Karpas-422 (cell line): ENCODE measurements at places on chromosomes 3 and 15.

DNA sequence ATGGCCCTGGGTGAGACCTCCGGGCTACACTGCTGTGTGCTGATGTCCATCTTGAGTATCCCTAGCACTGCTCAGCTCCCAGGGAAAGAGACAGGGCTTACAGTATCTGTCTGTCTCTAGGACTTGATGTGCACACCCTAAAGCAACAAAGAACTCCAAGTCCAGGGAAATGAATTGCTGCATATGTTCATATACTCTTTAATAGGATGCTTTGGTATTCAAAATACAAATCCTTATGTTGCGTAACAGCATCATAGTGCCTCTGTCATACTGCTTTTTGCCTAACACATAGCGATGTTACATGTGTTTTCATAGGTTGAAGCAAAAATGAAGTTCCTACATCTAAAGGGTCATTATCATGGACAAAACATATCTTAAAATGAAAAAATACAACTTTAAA is 299.9 kb downstream of the SLC9A9 start:
- DNase-seq: no peak

DNA sequence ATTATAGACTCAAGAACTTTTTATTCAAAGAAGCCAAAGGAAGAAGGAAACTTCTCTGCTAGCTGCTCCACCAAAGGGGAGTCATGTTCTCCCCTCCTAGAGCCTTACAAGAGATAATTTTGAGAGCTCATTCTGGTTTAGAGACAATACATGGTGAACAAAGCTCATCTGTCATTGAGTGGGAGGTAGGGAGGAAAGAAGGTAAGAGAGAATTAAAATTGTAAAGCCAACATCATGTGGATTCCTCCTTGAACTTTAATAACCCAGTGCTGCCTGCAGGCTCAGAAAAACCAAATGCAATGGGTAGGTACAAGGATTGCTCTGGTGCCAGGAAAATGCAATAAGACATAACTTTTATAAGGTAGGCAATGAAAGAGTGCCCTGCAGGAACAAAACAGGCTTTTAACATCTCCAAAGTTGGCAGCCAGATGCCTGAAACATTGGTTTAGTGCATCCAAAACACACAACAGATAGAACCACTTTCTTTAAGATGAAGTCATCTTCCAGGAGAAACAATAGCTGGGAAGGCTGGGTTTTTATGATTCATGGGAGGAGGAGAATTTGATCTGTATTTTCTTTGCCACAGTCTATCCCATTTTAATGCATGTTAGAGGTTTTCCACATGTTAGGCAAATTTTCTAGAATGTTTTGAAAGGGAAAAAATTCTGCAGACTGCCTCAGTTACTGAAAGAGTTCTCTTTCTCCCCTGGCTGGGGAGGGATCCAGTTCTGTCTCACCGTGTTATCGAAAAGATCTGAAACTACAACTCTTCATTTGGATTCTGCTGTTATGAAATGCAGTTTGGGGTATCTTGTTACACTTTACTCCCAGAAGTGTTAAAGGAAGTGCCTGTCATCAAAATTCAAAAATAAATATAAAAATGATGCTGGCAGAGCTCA is 11.3 kb upstream of the ARHGEF3 start:
- DNase-seq: no peak

GRCh38 chr15:40495516-40495915 is 24.7 kb downstream of the CHST14 start:
- DNase-seq: peak; percentile 34

DNA sequence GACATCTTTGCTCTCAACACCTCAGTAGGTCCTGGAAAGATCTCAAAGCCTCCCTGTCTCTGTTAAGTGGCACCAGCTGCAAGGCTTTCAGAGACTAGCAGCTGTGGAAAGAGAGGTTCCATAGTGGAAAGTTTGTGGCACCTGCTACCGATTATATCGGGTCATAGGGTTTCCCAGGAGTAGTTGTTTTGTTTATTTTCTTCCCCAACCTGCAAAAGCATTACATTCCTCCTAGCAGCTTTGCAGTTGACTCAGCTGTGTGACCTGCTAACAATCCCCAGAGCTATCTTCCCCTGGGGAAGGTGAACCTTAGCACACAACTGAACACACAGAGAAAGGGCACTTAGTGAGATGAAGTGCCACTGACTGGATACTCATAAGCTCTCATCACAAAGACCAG is 598.9 kb upstream of the GRM7 start:
- DNase-seq: no peak

DNA sequence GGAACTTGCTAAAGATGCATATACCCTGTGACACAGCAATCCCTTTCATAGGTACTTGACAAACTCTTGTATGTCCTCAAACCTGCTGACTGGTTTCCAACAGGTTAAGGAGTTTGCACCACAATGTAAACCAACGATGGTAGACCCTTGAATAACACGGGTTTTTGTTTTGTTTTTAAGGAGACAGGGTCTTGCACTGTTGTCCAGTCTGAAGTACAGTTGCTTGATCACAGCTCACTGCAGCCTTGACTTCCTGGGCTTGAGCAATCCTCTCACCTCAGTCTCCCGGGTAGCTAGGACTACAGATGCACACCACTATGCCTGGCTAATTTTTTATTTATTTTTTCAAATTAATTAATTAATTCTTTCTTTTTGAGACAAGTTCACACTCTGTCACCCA is 23.3 kb downstream of the SIN3A start:
- DNase-seq: no peak

DNA sequence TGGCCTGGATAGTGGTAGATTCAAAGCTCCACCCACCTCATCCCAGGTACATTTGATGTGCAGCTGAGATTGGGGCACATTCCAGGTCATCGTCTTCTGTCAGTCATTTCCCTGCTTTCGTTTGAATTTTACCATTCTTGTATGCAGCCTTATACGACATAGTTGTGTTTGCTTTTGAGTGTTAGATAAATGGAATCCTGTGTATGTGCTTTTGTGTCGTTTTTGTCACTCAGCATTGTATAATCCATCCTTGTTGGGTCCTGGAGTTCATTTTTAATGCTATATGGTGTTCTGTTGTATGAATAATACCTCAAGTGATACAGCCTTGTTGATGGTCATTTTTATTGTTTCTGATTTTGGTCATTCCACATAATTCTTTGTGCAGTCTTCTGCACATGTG is 7.3 kb downstream of the RCCD1 start:
- no peak for DNase-seq

DNA sequence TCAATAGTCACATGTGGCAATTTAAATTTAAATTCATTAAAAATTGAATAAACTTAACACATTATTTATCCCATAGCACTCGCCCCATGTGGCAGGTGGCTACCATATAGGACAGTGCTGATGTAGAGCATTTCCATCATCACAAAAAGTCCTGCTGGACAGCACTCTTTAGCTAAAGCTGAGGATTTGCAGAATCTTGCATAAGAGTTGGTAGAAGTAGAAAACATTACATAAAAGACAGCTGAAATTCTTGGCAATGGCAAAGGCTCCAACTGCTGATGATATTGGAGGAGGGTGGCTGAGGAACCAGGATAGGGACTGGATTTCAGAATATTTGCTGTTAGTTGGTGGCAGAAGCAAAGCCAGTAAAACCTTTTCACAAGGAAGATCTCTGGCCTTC is 230.7 kb upstream of the SATB1 start:
- no peak for DNase-seq

GRCh38 chr15:49895347-49896223 is 223.4 kb downstream of the ATP8B4 start:
- DNase-seq: no peak

GRCh38 chr3:64398006-64398405 is 172.7 kb upstream of the PRICKLE2 start:
- DNase-seq: no peak
